Omental fat pad (tissue), 4 donors: ENCODE measurements at places on chromosomes 7 and 10. TPM values are rescaled to one million over a fixed set of nuclear protein-coding genes. Genes with fewer than 3 reads are reported as not detected.

GRCh38 chr7:16905300-16906044 is 23.7 kb upstream of the AGR3 start:
- no peak for DNase-seq

DNA sequence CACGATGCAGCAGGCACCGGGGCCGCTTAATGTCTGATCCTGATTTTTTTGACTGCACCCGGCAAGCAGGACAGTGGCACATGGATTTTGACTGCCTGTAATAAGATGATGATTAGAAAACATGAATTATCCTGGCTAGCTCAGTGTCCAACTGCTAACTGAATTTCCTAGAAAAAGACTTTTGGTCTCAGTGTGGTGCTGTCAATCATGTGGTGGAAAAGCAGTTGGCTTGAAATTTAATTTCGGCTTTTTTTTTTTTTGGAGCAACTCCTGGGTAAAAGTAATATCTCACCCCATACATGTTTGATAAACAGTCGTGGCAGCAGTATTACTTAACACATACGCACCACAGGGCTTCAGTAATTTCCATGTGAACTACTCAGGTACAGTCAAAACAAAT is 227.7 kb downstream of the FANK1 start:
- no peak for DNase-seq

NANOS1 gene
- 12.1 TPM for total RNA-seq

UTF1 gene
- not detected for total RNA-seq

DNA sequence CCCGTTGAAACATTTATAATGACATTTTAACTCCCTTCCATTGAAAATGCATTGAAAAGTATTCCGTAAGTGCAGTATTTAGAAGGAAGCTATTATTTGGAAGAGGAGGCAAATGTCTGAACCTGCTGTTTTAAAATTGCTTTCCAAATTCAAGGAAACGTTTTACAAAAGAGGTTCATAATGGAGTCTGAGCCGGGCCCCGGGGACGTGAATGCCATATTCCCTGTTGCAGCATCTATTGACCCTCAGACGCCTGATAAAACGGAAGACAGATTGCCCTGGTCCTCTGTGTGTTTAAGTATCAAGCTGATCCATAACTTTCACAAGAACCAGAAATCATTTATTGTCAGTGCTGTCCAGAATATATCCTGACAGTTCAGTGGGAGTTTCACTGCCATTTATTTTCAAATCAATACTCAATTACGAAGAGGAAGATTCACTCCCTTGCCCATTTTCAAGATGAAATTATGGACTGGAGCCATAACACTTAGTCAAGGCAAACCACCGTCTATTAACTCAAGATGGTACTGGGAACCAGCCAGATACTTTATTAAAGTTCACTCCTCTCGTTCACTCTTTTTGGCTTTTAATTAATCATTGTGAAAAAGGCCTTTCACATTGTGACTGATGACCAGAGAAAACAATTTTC is 435.7 kb upstream of the PFKP start:
- no peak for DNase-seq
